ENCODE measurements at places on chromosomes 2 and 18.

- DNase-seq, result no peak
These were observed 1.9 kb upstream of the IL1R2 start for GRCh38 chr2:101989740-101990460.

DNA sequence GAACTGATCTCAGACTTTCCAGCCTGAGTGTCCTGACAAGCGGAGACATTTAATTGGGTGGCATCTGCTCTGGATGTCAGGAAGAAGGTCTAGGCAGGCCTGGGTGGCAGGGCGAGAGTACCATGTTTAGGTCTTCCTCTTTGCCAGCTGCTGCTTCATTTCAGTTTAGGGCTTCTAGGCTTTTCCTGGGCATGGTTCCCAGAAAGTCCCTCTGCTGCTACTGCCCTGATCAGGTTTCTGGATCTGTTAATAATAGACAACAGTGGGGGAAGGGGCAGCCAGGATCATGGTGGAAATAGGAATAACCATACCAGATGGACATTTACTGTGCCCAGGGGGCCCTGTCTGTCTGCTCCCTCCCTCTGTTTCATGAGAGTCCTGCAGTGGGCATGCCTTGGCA, 2.3 kb upstream of the PLCD4 start:
- peak; percentile 99 for DNase-seq

DNA sequence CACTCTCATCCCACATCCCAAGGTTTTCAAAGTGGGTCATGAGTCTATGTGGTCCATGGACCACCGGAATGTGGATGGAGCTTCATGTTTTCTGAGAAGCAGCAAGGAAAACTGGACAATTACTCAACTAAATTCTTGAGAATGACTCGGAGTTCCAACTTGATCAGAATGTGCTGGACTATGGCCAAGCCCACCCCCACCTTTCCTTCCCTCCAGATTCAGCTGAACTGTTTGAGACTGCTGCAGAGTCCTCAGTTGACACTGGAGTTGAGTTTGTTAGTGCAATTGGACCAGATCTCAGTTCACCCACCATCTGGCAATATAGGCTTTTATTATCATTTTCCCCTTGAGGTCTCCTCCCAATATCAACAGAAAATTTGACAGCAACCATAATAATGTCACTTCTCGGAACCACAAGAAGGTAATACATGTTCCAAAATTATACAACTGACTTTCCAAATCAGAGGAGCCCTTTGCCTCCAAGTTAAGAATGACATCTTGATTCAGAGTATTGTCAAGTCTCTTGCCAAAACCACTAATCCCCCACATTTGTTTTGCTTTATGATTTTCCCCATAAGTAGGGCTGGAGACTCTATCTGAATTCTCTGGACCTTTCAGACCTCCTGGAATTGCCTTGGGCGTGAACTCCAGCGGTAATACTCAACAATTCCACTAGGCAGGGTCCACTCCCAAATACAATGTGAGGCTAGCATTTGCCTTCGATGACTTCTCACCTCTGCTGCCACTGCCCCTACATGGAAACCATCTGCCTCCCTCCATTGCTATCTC, 8.8 kb downstream of the COL4A4 start:
- DNase-seq, result no peak

DNA sequence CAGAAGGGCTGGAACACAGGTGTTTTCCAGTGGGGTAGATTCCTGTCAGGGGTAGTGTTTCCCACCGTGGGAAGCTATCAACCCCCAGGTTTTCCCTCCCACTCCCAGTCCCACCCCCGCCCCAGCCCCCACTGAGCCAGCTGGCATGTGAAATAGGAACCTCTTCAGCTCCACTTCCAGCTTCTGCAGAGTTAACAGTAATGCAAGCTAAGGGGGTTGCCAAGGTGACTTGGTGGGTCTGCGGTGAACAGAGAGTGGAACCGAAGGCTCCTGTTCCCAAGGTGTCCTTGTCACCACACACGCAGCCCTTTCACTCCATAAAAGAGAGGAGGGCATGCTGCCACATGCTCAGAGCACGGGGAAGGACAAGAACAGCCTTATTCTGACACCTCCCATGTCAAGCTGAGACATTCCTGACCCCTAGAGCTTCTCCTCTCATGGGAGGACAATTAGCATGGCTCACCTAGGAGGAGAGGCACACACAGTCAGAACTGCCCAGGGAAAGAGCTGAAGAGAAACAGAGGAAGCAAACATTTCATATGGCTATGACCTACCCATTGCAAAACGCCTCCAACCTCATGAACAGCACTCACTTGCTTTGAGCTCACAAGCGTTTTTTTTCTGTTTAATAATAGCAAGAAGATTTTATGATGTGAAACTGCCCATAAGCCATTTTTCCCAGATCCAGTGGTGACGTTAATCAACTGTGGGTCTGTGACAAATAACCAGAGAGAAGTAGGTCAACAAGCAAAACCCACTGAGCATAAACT, 39.8 kb upstream of the TBC1D8 start:
- no peak for DNase-seq

DNA sequence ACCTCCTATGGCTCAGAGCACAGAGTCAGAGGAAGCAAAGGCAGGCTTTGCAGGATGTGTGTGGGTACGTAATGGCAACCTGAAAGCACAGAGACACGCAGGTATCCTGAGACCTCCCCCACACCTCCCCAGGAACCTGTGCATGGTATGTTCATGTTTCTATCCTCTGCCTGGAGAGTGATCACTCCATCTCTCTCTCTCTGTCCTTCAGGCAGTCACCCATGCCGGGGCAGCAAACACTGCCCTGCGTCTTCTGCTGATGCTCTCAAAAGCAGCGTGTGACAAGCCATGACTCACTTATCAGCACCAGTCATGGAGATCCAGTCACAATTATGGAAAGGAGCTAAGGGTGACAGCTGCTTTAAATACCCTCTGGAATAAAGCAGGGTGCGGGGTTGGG, 52.7 kb downstream of the PDCL3 start:
- peak; percentile 49 for DNase-seq

GRCh38 chr2:129481306-129482219, 497.9 kb upstream of the RAB6C start:
- DNase-seq, result no peak
